ENCODE measurements at places on chromosomes 3 and 15.

GRCh38 chr15:68556139-68556990 is 22.4 kb upstream of the CORO2B start:
- no peak for DNase-seq

GRCh38 chr15:66025972-66026371 is 156.7 kb downstream of the RAB11A start:
- DNase-seq, result no peak

- DNase-seq, result no peak
These were observed 25.6 kb downstream of the LYSMD4 start for GRCh38 chr15:99707473-99708270.

DNA sequence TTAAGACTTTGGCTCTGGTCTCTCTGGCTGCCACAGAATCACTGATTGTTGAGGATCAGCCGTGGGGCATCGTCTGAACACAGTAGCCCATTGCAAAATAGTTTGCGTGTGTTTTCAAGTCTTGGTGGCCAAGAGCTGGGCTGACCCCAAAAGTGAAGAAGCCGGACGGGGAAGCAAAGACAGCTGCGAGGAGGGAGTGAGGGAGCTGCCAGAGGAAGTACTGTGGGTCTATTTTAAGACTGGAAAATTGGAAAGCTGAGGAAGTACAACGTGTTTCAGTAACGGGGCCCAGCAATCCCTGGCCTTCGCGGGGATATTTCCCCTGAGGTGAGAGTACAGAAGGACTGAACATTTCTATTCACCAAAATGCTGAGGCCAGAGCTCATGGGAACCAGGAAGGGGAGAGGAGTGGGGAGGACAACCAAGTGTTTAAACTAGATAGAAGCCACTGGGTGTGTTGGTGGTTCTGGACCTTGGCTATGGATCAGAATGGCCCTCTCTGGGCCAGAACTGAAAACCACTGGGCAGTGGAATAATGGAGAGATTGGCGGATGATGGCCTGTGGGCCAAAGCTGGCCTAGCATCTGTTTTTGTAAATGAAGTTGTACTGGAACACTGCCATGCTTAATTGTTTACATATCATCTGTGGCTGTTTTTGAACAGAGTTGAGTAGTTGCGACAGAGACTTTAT is 34.1 kb upstream of the LIMD1 start:
- no peak for DNase-seq

GRCh38 chr3:61829722-61830350 is 268.5 kb downstream of the PTPRG start:
- no peak for DNase-seq

- DNase-seq, result no peak
These were observed 386.0 kb upstream of the LRRC3B start for GRCh38 chr3:26236531-26236930.

DNA sequence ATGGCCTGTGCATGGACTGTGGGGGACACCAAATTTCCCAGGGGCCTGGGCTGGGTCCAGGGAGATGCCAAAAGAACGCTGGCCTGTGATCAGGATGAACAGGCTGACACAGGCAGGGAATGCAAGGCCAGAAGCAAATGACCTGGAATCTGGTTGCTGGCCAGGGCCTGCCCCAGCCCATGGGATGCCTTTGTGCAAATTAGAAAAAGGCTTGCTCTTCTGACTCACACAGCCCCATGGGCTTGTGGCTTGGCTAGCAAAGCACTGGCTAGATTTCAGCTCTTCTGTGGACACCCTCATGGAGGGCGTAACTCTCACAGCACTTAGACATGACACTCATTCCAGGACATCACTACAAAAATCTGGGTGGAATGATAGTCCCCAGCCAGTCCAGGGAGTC is 356.0 kb downstream of the SHQ1 start:
- no peak for DNase-seq

- no peak for DNase-seq
These were observed 300.1 kb downstream of the RORA start for GRCh38 chr15:60928970-60929369.

DNA sequence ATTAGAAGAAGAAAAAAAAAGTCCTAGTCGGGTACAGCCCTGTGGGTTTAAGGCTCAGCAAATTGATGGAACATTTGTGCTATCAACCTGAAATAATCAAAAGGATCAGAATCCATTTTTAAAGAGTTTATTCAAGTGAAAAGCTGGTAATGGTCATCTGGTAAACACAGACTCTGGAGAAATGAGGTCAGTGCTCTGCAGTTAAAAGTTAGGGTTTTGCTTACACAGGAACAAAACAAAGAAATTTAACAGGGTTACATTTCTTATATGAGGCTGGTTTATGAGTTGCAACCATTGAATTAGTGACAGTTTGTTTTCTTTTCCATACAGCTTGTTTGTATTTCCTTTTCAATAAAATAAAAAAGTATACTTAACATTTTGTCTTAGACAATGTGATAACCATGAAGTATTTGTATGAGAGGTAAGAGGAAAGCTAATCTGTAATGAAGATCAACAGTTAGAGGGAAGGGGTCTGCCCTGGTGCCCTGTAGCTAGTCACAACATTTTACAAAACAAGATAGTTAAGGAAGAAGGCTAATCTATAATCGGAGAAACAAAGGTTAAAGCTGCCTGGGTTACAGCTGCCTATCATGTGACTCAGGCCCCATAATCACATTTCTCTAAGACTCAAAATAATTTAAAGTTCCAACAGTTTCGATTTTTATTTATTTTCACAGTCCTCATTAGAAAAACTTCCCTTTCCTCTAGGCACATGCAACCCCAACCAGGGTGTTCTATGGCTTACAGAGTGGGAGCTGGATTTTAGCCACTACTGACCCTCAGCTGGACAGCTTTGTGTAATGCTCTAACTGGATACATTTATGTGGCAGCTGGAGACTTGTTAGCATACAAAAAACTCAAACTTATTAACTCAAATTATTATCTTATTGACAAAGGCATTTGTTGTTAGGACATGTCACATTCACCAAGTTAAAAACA is 98.1 kb upstream of the ACP3 start:
- no peak for DNase-seq

- no peak for DNase-seq
These were observed 1357.1 kb upstream of the CADM2 start for GRCh38 chr3:83601704-83602103.
